DMS153 (cell line): ENCODE measurements at places on chromosomes 5 and 9.

GRCh38 chr5:81631621-81632020, 119.3 kb downstream of the SSBP2 start:
- DNase-seq, result no peak

DNA sequence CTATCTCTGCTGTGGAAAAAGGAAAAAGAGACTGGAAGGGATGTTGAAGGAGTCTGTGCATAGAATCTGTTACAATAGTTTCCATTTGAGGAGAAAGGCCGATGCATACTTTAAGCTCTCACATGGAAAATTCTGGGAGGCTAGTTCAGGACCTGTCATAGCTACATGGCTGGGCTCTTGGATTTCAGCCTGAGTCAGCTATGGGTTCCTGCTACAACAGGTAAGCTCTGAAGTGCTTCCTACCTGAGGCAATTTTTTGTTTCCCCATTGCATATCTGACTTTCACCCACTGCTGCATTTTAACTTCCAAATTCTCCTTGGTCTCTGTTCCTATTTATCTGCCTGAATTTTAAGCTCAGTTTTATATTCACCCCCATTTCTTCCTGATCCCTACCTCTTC, 310.7 kb downstream of the RAB3C start:
- DNase-seq, result no peak

DNA sequence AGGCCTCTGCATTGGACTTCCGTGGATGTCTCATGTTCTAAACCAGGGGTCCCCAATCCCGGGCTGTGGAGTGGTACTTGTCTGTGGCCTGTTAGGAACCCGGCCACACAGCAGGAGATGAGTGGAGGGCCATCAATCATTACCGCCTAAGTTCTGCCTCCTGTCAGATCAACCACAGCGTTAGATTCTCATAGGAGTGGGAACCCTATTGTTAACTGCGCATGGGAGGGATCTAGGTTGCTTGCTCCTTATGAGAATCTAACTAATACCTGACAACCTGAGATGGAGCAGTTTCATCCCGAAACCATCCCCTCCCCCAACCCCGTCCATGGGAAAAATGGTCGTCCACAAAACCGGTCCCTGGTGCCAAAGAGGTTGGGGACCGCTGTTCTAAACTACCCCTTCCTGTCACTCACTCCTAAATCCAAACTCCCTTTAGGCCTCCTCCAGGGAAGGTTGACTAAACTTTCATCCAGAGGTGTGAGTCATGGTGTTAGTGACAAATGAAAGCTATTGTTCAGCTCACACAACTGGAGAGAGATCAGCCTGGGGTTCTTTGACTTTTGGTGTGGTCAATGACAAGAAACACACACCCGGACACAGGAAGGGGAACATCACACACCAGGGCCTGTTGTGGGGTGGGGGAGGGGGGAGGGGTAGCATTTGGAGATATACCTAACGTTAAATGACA, 9.5 kb downstream of the KCNV2 start:
- no peak for DNase-seq

- no peak for DNase-seq
These were observed 133.7 kb upstream of the NFIL3 start for GRCh38 chr9:91557327-91557726.

- DNase-seq, result no peak
These were observed 13.6 kb downstream of the PTPDC1 start for GRCh38 chr9:94097788-94098414.

DNA sequence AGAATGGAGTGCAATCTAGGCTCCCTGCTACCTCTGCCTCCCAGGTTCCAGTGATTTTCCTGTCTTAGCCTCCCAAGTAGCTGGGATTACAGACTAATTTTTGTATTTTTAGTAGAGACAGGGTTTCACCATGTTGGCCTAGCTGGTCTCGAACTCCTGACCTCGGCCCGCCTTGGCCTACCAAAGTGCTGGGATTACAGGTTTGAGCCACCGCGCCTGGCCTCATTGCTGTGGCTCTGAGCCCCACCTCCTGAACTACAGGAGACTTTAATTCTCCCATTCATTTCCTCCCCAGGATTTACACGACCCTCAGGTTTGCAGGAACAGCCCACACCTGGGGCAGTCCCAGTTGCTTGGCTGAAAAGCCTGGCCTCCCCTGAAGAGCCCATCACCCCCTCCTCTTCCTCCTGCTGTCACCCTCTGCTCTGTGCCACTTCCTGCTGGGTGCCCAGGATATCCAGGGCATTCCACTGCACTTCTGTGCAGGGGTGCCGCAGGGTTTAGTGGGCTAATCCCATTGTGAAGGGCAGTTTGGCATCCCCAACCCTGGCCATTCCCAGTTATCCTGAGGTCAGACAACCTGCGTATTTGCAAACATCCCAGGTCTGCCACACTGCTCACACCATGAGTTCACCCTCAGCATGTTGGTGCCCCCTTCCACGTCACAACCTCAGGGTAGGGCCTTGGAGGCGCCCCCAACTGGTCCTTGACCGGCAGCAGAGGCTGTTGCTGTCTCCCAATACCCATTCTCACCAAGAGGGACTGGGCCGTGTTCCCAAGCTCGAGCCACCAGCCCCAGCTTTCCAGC, 265.0 kb upstream of the IRX4 start:
- DNase-seq, result no peak

GRCh38 chr5:170195961-170196360, 36.8 kb upstream of the C5orf58 start:
- no peak for DNase-seq
